ENCODE measurements at places on chromosomes 2 and 18. TPM values are rescaled to one million over a fixed set of nuclear protein-coding genes. Genes with fewer than 3 reads are reported as not detected.

GRCh38 chr2:974054-974453, 23.4 kb downstream of the SNTG2 start:
- no peak overlapping the region for H3K4me3 ChIP-seq
- no peaks in the 10 kb centered on the region for H3K4me1 ChIP-seq
- no peak for DNase-seq
- no peaks in the 10 kb centered on the region for H3K36me3 ChIP-seq
- no peaks in the 10 kb centered on the region for H3K27me3 ChIP-seq

SERPINB4 gene
- total RNA-seq = not detected

HOXD8 gene
- not detected for total RNA-seq

GRCh38 chr2:235706506-235706905, 212.7 kb downstream of the AGAP1 start:
- peaks cover 17% of the 10 kb centered on the region for H3K4me1 ChIP-seq
- H3K27ac ChIP-seq = no peak overlapping the region
- no peak for DNase-seq

GRCh38 chr2:26043862-26044696, 10.2 kb downstream of the RAB10 start:
- no peak overlapping the region for H3K4me3 ChIP-seq
- H3K4me1 ChIP-seq = no peaks in the 10 kb centered on the region
- DNase-seq = peak; percentile 35
- H3K36me3 ChIP-seq = no peaks in the 10 kb centered on the region

CDH19 gene
- not detected for total RNA-seq

DNA sequence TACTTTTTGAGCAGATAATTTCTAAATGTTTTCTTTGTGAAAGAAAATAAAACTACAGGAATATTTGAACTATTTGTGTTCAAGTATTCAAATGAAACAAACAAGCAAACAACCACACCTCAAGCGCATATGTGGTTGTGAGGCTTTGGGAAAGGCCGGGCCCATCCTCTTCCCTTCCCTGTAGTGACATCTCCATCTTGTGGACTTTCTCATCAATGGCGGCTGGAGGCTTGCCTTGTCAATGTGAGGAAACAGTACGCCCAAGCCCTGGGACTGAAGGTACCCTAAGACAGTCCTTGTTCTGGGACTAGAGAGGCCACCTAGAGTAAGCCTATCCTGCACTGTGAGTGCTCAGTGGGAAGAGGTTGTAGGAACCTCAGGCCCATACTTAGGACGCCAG, 166.8 kb downstream of the TPGS2 start:
- no peak overlapping the region for H3K27ac ChIP-seq
- H3K4me1 ChIP-seq = no peaks in the 10 kb centered on the region
- DNase-seq = peak; percentile 3
- no peaks in the 10 kb centered on the region for H3K27me3 ChIP-seq

GRCh38 chr18:26159353-26159752, 25.7 kb downstream of the PSMA8 start:
- no peaks in the 10 kb centered on the region for H3K27me3 ChIP-seq
- H3K4me1 ChIP-seq = no peaks in the 10 kb centered on the region
- H3K27ac ChIP-seq = no peak overlapping the region
- no peak for DNase-seq

- H3K4me3 ChIP-seq = no peak overlapping the region
- no peaks in the 10 kb centered on the region for H3K36me3 ChIP-seq
- no peak for DNase-seq
Measured at GRCh38 chr2:107461301-107461700, 365.4 kb upstream of the RGPD4 start.

Data from fibroblast of lung (primary cell).